Adipose tissue (tissue), 3 donors: ENCODE measurements at places on chromosomes 2 and 18. TPM values are rescaled to one million over a fixed set of nuclear protein-coding genes. Genes with fewer than 3 reads are reported as not detected.

PSME4 gene
- polyA plus RNA-seq, result 16.6 TPM

MAPK4 gene
- 0.15 TPM for polyA plus RNA-seq

MARCHF4 gene
- not detected for polyA plus RNA-seq

REG3A gene
- polyA plus RNA-seq, result 1.2 TPM

EGR4 gene
- polyA plus RNA-seq, result 0.28 TPM

DSG2 gene
- polyA plus RNA-seq, result 4.7 TPM

STARD6 gene
- not detected for polyA plus RNA-seq

LYPD6 gene
- polyA plus RNA-seq, result 0.56 TPM

C2orf68 gene
- polyA plus RNA-seq, result 10.6 TPM

RAB17 gene
- 1.1 TPM for polyA plus RNA-seq

ZNF892 gene
- polyA plus RNA-seq, result 0.45 TPM

GBX2 gene
- polyA plus RNA-seq, result not detected

UGT1A1 gene
- 0.03 TPM for polyA plus RNA-seq

NYAP2 gene
- 0.02 TPM for polyA plus RNA-seq

LYG1 gene
- polyA plus RNA-seq, result 0.59 TPM

SULT1C4 gene
- polyA plus RNA-seq, result 5.2 TPM

SLC4A5 gene
- 0.71 TPM for polyA plus RNA-seq

TSPYL6 gene
- polyA plus RNA-seq, result not detected

ANKRD62 gene
- polyA plus RNA-seq, result 0.03 TPM

TMEM163 gene
- polyA plus RNA-seq, result 1.5 TPM

PCARE gene
- polyA plus RNA-seq, result 0.01 TPM

NTSR2 gene
- 2.2 TPM for polyA plus RNA-seq

PROKR1 gene
- polyA plus RNA-seq, result 1.1 TPM

MC4R gene
- polyA plus RNA-seq, result not detected

RFX8 gene
- 0.06 TPM for polyA plus RNA-seq

TDRD15 gene
- polyA plus RNA-seq, result not detected

SP3 gene
- polyA plus RNA-seq, result 26.9 TPM

ZC3H6 gene
- 1.00 TPM for polyA plus RNA-seq
